ENCODE measurements at places on chromosomes 11 and 22.

GRCh38 chr11:72069787-72070251, 10.5 kb downstream of the NUMA1 start:
- no peak for DNase-seq

DNA sequence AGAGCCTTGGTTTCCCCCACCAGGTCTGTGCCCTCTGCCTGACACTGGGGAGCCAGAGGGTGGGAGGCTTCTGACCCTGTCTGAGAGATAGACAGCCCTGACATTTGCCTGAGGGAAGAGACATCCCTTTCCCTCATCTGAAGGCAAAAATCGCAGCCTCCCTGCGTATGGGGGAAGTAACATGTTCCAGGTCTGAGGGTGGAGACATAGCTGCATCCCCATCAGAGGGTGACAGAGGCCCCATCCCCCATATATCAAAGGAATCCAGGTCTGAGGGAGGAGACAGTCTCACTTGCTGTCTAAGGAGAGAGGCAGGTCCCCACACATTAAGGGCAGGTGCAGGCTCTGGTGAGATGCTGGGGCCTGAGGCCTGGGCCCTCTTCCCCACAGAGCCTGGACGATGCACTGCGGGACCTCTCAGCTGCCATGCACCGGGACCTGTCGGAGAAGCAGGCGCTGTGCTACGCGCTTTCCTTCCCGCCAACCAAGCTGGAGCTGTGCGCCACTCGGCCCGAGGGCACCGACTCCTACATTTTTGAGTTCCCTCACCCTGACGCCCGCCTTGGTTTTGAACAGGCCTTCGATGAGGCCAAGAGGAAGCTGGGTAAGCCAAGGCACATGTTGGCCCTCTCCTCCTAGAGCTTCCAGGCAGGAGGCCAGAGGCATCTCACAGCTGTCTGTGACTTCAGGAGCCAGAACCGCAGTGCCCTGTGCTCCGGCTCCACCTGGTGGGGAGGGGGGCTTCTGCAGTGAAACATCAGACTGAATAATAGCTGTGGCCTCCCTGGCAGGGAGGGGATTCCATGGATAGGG, 16.1 kb upstream of the RELT start:
- no peak for DNase-seq

GRCh38 chr11:66728693-66729385, at the start of gene SPTBN2:
TSS of gene SPTBN2 (minus strand) at chr11:66729216. CDS start at chr11:66721240, 7,976 bp downstream.
- DNase-seq = no peak

- DNase-seq = no peak
Measured at GRCh38 chr11:41256041-41256440, 203.4 kb downstream of the LRRC4C start.

GRCh38 chr22:40328546-40329456, 17.5 kb upstream of the ADSL start:
- DNase-seq = no peak

GRCh38 chr11:57775491-57775890, 13.9 kb downstream of the CTNND1 start:
- no peak for DNase-seq

- DNase-seq = no peak
Measured at GRCh38 chr11:118608360-118609227, 1.2 kb downstream of the PHLDB1 start.

Measured in renal pelvis (tissue), 12 donors.